ENCODE measurements at places on chromosomes 11 and 22.

- no peak for DNase-seq
Observed at GRCh38 chr11:93686812-93687211, 25.3 kb downstream of the CEP295 start.

- DNase-seq, result no peak
Observed at GRCh38 chr22:30191040-30191701, 55.4 kb downstream of the LIF start.

DNA sequence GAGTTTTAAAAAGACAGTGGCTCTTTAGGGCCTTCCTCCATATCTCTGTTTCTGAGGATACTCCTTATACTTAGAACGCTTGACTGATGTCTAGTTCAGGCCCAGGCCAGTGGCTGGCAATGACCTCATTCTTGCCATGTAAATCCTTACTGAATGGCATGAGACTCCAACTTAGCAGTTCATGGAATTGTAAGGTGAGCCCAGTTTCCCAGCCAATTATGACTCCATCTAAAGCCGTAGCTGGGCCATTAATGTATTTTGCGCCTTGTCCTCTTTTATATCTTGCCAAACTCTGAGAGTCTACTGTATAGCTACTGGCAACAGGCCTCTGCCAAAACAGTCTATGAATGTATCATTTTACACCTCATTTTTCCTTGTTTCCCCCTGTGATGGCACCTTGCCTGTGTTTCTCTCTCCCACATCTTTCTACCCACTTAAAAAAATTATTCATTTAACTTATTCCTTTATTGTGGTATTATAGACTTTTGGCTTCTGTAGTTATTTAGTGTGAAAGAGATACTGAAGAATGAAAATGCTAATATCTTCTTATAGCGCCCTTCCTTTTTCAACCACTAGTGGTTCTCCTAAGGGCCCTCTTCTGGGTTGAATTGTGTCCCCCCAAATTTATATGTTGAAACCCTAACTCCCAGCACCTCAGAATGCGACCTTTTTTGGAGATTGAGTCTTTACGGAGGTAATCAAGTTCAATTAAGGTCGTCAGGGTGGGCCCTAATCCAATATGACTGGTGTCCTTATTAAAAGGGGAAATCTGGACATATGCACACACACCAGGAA, 67.4 kb downstream of the ZNRF3 start:
- DNase-seq, result no peak

DNA sequence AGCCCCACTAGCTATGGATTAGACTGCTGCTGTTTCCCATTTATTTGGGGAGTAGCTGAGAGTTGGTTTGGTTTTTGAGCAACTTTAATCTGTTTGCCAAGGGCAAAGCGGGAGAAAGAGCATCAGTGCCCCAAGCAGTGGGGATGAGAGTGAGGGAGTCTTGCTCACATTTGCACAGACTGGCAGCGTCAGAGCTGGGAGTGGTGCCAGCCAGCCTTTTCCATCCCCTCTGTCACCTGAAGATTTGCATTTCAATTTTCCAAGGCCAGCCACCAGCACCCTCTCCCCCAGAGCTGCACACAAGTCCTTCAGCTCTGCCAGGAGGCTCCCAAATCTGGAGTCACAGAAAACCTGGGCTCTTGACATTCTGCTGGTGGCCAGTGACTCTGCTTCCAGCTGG, 21.0 kb upstream of the UVRAG start:
- no peak for DNase-seq

DNA sequence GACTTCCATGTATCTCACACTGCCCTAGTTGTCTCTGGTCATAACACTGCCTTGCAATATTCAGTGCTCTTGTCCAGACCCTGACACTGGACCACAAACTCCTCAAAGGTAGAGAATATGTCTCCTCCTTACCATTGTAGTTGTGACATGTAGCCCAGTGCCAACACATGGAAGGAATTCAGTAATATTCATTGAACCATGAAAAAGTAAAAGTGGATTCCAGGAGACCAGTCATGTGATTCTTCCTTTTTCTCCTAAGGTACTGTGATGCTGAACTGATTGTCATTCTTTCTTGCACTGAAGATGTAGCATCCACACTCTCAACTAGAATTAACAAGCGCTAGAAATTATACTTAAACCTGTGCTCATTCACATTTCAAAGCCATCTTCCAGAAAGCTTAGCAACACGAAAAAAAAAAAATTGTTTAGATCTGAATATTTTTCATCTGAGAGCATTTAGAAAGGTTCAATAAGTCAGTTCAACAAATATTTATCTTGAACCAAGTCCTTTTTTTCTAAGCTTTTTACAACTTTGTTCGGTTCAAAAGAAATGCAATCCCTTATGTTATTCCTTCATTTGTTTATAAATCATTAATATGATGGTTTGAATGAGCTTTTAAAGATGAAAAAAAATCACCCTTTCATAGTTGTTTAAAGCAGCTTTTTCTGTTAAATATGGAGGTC, 224.7 kb upstream of the BLID start:
- no peak for DNase-seq

DNA sequence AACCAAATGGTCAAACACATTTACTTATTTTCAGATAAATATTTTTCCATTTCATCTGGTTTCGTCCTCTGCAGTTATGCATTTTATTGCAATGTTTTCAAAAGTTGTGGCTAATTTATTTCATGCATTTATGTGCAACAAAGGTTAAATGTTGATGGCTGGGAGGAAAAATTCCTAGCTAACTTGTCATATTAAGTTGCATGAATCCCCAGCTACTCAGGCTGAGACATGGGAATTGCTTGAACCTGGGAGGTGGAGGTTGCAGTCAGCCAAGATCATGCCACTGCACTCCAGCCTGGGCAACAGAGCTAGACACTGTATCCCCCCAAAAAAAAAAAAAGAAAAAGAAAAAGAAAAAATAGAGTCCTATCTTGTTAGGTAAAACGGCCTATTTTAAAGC, 1862.4 kb upstream of the RAG2 start:
- DNase-seq, result no peak
